Stimulated activated CD4-positive, alpha-beta T cell treated with anti-CD3 and anti-CD28 coated beads, Interleukin-12 subunit alpha, Interleukin-12 subunit beta, amount 100 ng/mL, for 48 hours (primary cell): ENCODE measurements at places on chromosomes 5 and 9.

GRCh38 chr9:89388084-89388867 lies 70.0 kb downstream of the SECISBP2 start:
- DNase-seq: no peak

DNA sequence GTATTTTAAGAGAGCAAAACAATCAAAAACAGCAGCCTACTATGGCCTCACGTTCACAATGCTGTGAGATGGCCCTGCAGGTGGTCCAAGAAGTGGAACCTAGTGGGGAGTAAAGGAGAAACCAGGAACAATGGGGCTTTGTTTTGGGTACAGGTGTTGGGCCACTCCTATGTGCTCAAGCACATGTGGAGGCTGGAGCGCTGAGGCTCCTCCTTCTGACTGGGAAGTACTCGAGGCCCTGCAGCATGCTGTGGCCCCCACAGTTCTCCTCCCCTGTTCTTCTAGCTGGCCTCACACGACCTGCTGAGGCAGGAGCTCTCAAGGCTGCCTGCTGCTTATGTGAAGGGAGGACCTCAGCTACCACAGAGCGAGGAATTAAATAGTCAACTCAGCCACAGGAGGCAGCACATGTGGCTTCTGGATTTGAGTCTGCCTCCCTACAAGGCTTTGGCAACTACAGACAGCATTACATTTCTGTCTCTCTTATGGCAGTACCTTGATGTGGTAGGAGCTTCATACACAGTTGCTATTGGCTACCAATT lies 482.3 kb downstream of the SPOCK1 start:
- no peak for DNase-seq

GRCh38 chr5:36885566-36886485 lies 9.3 kb downstream of the NIPBL start:
- DNase-seq: no peak

GRCh38 chr5:154743812-154744211 lies 11.4 kb upstream of the LARP1 start:
- no peak for DNase-seq

- no peak for DNase-seq
These were observed 195.2 kb upstream of the TUT7 start for GRCh38 chr9:86549401-86549811.

DNA sequence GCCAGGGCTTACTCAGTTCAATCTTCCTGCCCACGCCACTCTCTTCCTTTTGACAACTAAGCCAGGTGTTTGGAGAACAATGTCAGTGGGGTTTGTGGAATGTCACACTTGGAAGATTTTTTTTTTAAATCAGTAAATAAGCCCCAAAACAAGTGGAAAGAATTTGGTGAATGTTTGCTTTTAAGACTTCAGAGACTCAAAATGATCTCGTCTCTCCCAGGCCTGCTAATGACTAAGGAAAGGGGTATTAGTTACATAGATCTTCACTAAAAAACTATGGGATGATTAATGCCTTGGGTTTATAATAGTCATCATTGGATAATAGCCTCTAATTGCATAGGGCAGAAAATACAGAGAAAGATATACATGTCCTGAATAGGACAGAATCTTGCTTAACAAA lies 166.4 kb downstream of the DMRT2 start:
- no peak for DNase-seq

DNA sequence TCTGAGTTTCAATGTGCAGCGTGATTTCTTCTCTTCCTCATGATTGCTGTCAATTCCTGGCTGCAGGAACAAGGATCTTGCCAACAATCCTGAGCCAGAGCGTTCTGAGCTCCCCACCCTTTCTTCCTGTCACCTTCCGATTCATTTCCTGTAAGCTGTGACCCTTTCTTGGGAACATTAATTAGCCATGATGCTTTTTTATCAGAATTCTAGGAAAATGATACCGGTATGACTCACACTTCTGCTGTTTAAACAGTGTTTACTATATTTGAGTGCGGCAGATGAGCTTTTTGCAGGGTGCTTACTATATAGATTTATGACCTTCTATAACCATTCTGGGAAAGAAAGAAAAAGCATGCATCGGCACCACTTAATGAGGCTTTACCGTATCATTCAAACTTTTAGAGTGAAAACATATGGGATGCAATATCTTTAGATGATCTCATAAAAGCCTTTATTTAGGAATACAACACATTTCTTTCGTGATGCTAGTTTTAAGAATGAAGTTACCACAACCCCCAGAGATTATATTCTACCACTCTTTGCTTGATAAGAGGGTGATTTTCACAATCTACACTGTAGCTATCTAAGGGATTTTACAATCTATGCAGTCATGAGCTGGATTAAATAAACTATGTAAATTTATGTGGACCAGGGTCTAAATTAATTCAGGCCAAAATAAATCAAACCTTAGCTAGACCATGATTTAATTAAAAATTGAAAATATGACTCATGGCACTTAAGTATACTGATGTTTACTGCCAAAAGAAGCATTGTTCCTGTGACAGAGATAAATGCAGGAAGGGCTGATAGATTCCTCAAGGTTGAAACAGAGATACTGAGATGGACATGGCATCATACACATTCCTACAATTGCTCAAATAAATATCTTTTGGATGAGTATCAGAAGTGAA lies 38.0 kb upstream of the OSMR start:
- DNase-seq: no peak

GRCh38 chr9:35349287-35349990 lies 140.5 kb upstream of the RUSC2 start:
- DNase-seq: no peak

- DNase-seq: no peak
These were observed 72.5 kb downstream of the SEMA6A start for GRCh38 chr5:116502138-116502537.

GRCh38 chr5:114266374-114266773 lies 95.5 kb upstream of the KCNN2 start:
- DNase-seq: no peak

DNA sequence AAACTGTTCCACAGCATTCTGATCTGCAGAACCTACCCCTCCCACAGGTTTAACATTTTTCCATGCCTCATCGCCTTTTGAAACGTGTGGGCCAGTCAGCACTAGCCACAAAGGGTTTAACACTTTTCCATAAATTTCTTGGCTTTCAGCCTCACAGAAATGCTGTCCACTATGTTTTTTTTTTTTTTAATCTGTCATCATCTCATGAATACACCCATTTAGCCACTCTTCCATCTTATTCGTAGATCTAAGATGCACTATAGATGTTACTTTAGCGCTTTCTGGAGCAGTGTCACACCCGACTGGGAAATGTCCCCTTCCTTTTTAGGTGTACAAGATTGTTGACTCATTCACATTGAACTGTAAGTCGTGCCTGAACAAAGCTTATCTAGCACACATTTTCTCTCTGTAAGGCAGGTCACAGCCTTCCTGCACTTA lies 62.3 kb downstream of the GCNT1 start:
- DNase-seq: no peak

DNA sequence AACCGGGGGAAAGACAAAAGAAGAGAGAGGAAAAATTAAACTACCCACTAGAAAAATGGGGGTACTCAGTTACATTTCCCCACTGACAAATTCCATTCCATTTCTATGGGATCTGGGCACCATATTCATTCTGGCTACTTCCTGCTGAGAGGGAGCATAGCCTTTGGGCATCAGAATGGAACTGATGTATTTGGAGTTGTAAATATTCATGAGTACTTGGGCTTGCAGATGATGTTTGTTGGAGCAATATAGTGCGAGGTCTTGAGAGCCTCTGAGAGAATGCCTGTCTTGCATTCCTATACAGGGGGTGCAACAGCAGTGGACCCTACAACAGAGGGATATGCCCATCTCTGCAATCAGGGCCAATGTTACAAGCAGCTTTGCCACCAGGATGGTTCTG lies 16.7 kb downstream of the GMCL2 start:
- no peak for DNase-seq

DNA sequence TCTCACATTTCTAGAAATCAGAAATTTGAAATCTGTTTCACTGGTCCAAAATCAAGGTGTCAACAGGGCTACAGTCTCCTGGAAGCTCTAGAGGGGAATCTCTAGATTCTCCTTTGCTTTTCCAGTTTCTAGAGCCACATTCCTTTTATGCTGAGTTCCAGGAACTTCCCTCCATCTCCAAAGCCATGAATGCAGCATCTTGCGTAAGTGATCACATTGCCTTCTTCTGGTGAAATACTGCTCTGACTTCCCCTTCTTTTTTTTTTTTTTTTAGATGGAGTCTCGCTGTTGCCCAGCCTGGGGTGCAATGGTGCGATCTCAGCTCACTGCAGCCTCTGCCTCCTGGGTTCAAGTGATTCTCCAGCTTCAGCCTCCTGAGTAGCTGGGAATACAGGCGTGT lies 23.8 kb downstream of the GDA start:
- no peak for DNase-seq

DNA sequence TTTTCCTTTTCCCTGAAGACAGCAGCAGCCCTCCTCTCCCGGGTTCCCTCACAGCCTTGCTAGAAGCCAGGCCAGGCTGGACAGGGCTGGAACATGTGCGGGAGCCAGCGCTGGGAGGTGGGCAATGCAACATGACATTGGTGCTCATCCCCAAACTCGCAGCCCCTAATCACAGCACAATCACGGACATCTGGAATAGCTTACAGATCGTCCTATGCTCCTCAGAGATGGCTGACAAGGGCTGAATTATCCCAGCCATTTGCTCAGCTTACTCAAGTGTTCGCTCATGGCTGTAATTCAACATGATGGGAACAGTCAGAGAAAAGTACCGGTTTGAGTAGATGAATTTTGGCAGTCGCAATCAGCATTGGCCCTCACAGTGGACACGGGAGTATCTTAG lies 49.8 kb downstream of the FSTL4 start:
- DNase-seq: no peak

- peak; percentile 55 for DNase-seq
These were observed 151.1 kb upstream of the ERCC6L2 start for GRCh38 chr9:95724253-95724991.

DNA sequence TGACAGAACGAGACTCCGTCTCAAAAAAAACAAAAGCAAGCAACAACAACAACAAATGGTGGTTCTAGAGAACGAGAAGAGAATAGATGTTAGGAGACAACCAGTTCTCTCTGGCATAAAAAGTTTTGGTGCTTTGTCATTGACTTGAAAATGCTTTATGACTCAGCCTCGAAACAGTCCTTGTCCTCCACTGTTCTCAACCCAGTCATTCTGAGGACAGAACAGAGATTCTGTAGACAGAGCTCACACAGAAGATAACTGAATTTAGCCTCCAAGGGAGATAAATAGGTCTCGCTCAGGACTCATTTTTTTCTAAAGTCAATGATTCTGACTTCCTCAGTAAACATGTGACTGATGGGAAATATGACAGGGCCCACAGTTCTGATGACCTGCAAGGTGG lies 76.0 kb upstream of the FSTL4 start:
- no peak for DNase-seq

DNA sequence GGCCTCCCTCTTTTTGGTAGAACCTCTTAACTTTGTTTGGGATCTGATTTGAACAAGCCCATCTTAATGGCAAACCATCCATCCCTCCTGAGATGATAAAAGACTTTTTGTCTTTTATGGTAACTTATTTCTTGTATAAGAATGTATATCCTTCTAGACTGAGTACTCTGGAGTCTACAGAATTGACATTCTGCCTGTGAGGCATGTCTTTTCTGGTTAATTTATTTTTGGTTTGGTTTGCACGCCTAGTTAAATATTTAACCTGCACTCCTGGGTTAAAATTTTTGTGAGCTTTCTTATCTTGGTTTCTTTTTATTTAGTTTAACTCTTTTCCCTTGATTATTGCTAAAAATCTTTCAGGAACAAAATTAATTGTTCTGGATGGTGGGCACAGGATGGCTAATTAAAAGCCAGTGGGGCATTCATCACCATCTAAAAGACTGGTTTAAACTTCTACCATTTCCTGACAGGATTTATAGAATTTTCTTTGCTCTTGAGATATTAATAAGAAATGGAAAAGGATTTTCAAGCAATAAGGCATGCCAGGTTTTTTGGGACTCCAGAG lies 50.3 kb downstream of the PHAX start:
- DNase-seq: no peak

DNA sequence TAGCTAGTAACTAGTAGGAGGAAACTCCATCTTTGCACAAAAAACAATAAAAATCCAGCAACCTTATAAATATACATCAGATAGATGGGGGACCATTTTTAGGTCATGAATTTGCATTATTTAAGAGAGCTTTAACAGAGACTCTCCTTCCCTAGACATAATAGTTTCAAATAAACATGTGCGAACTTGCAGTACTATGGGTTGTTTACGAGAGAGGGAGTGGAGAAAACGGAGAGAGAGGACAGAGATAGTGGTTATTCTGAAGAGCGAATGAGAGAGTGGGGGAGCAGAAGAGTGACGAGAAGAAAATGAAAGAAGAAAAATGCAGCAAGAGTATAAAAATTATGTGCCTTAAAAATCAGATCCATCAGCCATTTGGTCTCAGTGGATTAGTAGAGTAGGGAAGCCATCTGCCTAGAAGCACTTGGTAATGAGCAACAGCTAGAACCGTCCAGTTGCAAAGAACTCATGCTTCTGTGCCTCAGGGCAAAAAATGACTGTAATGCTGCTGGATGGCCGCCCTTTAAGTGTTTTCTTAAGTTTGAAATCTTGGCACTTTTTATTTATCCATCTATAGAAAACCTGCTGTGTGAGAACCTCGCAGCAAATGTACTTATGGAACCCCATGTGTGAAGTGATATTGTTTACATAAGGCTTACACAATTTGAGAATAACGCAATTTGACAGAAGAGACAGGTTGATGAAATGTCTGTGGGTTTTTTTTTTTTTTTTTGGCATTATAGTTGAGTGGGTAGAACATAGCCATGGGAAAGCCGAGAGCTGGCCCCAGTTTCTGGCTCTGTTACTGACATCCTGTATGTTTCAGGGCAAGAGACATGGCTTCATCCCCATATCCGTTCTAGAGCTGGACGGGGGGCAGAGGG lies 95.6 kb upstream of the ZNF608 start:
- DNase-seq: no peak

- DNase-seq: no peak
These were observed 323.8 kb upstream of the IRX4 start for GRCh38 chr5:2206293-2207108.

- DNase-seq: no peak
These were observed 37.5 kb upstream of the PTGS1 start for GRCh38 chr9:122333169-122333808.

- DNase-seq: no peak
These were observed 269.4 kb downstream of the CWC27 start for GRCh38 chr5:65037831-65038815.
